ENCODE measurements at places on chromosomes 2 and 18.

GRCh38 chr2:160224060-160224459 lies 24.0 kb upstream of the ITGB6 start:
- H3K4me1 ChIP-seq, result no peaks in the 10 kb centered on the region
- H3K4me3 ChIP-seq, result no peak overlapping the region
- no peak overlapping the region for H3K27ac ChIP-seq
- H3K36me3 ChIP-seq, result no peaks in the 10 kb centered on the region

GRCh38 chr2:150887926-150888325 lies 373.7 kb downstream of the RBM43 start:
- H3K27ac ChIP-seq, result no peak overlapping the region
- DNase-seq, result no peak
- H3K4me1 ChIP-seq, result no peaks in the 10 kb centered on the region
- H3K36me3 ChIP-seq, result no peaks in the 10 kb centered on the region

GRCh38 chr2:219457784-219458369 lies 23.2 kb downstream of the SPEG start:
- DNase-seq, result no peak
- no peak overlapping the region for H3K27ac ChIP-seq
- H3K36me3 ChIP-seq, result no peaks in the 10 kb centered on the region
- peaks cover 27% of the 10 kb centered on the region for H3K27me3 ChIP-seq
- no peaks in the 10 kb centered on the region for H3K4me1 ChIP-seq
- H3K4me3 ChIP-seq, result no peak overlapping the region

- no peak overlapping the region for H3K4me3 ChIP-seq
- H3K27ac ChIP-seq, result no peak overlapping the region
- no peaks in the 10 kb centered on the region for H3K27me3 ChIP-seq
- H3K36me3 ChIP-seq, result peaks cover 85% of the 10 kb centered on the region
- peaks cover 3% of the 10 kb centered on the region for H3K4me1 ChIP-seq
Measured at GRCh38 chr2:86211033-86211795, 12.0 kb downstream of the MRPL35 start.

- no peaks in the 10 kb centered on the region for H3K36me3 ChIP-seq
- no peak overlapping the region for H3K4me3 ChIP-seq
- H3K4me1 ChIP-seq, result no peaks in the 10 kb centered on the region
- no peaks in the 10 kb centered on the region for H3K27me3 ChIP-seq
- no peak for DNase-seq
Measured at GRCh38 chr2:227179988-227180685, 15.7 kb downstream of the COL4A3 start.

DNA sequence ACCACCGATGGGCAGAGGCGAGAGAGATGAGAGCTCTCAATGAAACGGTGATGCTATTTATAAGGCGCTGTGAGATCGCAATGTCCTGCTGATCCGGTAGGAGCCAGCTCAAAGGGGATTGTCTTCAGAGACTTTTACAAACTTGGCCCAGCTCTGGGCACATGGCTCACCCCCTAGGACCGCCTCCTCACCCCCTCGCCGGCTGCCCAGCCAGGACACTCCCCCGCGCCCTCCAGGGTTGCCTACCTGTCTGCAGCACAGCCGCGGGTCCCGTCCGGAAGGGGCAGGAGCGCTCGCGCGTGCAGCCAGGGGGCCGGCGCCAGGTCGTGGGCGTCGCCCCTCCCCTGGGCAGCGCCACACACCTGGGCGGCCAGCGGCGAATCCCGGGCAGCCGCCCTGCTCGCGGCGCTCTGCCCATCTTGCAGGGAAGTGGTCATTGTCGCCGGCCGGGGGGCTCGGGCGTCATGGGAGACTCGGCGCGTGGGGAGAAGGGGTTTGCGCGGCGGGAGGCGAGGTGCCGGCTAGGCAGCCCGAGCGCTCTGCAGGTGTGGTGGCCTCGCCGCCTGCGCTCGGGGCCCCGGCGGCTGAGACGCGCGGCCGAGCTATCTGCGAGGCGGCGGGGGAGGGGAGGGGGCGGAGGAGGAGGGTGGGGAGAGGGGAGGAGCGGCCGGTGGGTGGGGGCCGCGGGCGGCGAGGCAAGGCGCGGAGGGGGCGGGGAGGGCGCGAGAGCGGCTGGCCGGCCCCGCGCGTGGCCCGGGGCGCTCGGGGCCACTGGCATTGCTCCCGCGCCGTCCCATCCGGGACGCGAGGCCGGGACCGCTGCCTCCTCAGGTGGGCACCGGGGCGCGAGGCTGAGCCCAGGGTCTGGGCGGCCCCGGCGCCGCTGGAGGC lies at the start of gene GRB14:
GRB14 (minus strand) TSS at position 610 of the 891 bp plus-strand sequence; CDS start at position 437, 173 bp downstream.
- peak within 1 kb of the TSS; percentile 1 for H3K27ac ChIP-seq
- peak within 1 kb of the TSS; percentile 59 for H3K4me3 ChIP-seq
- H3K36me3 ChIP-seq, result no peaks in the 10 kb centered on the region
- no peaks in the 10 kb centered on the region for H3K27me3 ChIP-seq
- no peak for DNase-seq
- peaks cover 27% of the 10 kb centered on the region for H3K4me1 ChIP-seq

- H3K4me3 ChIP-seq, result no peak overlapping the region
- H3K27me3 ChIP-seq, result no peaks in the 10 kb centered on the region
- DNase-seq, result no peak
- H3K36me3 ChIP-seq, result no peaks in the 10 kb centered on the region
- no peak overlapping the region for H3K27ac ChIP-seq
Measured at GRCh38 chr2:15920696-15921095, 19.7 kb upstream of the MYCN start.

- no peak for DNase-seq
- H3K36me3 ChIP-seq, result peaks cover 13% of the 10 kb centered on the region
- no peaks in the 10 kb centered on the region for H3K27me3 ChIP-seq
- no peak overlapping the region for H3K27ac ChIP-seq
- H3K4me1 ChIP-seq, result no peaks in the 10 kb centered on the region
Measured at GRCh38 chr18:26335156-26335555, 108.9 kb downstream of the TAF4B start.

GRCh38 chr2:25814681-25815080 lies 63.6 kb downstream of the ASXL2 start:
- no peak overlapping the region for H3K27ac ChIP-seq
- no peaks in the 10 kb centered on the region for H3K27me3 ChIP-seq
- DNase-seq, result no peak
- no peak overlapping the region for H3K4me3 ChIP-seq
- no peaks in the 10 kb centered on the region for H3K36me3 ChIP-seq

DNA sequence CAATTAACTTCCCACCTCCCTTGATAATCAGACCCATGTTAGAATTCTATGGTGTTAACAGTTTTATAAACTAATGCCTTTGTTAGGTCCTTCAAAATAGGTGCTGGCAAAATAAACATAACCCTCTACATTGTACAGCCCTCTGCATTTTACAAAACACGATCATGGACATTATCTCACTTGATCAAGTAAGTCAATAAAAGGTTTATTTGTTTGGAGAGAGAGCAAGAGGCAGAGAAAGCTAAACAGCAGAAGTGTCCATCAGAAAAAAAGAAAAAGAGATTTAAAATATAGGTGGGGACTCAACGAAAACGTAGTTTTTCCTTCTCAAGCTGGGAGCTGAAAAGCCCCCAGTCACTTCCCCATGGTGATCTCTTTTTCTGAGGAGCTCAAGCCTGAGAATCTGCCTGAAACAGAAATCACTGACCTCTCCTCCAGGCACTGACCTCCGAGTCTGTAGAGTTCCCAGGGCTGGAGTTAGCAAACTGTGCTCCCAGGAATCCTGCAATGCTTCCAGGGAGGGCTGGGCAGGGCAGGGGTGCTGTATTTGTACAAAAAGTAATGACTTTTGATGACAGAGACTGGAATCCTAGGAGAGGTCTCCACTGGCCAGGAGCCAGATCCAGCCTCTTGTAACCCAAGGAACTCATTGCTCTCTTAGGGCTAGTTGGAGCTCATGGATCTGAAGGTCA lies 137.8 kb upstream of the KLHL29 start:
- no peak overlapping the region for H3K27ac ChIP-seq
- H3K4me3 ChIP-seq, result no peak overlapping the region
- H3K27me3 ChIP-seq, result no peaks in the 10 kb centered on the region
- DNase-seq, result no peak

DNA sequence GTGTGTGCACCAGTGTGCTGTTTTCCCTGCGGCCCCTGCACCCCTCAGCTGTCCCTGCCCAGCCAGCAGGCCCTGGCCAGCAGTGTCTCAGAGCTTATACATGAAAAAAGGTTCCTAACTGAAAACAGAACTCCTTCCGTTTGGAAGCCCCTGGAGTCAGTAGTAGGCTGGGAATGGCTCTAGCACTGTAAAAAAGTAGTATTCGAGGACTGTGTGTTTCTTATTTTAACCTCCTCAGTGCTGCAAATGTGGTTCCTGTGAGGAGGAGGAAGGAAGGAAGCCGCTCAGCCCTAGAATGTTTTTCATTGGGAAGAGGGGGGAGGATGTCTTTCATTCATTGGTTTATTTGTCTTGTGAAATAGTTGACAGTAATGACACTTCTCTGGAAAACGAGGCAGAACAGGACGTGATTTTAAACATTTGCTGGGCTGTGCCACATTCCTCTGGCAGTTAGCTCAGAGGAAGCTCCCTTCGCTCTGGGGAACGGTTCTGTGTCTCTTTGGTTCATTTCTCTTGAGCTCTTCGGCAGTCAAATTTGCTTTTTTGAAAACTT lies 103.5 kb downstream of the SPTBN1 start:
- H3K4me3 ChIP-seq, result peak overlapping the region; percentile 69
- DNase-seq, result no peak
- H3K27me3 ChIP-seq, result no peaks in the 10 kb centered on the region

DNA sequence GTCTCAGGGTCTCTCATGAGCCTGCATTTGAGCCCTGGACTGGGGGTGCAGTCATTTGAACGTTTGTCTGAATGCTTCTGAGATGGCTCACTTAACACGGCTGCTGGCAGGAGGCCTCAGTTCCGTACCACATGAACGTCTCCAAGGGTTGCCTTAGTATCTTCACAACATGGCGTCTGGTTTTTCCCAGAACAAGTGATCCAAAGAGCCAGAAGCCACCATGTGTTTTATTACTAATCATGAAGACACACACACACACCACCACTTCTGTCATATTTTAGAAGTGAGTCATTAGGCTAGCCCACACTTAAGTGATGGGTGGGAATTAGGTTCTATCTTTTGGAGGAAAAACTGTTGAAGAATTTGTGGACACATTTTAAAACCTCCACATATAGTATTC lies 15.0 kb upstream of the MYO1B start:
- DNase-seq, result no peak
- H3K4me3 ChIP-seq, result no peak overlapping the region
- H3K36me3 ChIP-seq, result no peaks in the 10 kb centered on the region
- H3K27ac ChIP-seq, result no peak overlapping the region
- peaks cover 18% of the 10 kb centered on the region for H3K4me1 ChIP-seq

DNA sequence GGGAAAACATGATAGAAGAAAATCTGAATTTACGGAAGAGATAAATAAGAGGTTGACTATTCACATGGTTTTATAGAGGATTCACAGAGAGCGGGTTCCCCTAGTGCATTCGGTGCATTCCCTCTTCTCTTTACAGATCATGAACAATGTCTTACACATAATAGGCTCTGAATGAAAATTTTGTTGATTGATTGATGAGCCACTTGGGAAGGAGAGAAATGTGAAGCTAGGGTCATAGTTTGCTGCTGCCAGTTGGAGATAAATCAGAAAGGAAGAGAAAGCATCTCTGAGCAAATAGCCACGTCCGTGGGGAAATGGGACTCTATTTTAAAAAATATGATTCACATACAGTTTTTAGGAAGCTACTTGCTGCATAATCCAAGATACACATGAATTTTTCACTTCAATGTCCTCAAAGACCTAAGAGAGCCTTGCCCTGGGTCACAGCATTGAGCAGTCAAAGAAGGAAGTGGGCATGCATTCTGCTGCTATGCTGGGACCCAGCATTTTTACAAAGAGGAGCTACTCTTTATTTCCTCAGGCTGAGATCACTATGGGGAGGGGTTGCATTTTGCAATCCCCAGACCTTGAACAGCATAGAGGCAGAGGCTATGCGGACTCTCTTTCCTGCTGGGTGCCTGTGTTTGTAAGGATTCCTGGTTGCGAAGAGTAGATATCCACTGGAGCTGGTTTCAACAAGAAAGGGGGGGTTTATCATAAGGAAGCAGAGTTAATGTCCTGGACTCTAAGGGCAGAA lies 395.3 kb downstream of the TSN start:
- no peak overlapping the region for H3K4me3 ChIP-seq
- no peaks in the 10 kb centered on the region for H3K36me3 ChIP-seq
- no peaks in the 10 kb centered on the region for H3K27me3 ChIP-seq
- H3K27ac ChIP-seq, result no peak overlapping the region
- no peak for DNase-seq
- no peaks in the 10 kb centered on the region for H3K4me1 ChIP-seq

DNA sequence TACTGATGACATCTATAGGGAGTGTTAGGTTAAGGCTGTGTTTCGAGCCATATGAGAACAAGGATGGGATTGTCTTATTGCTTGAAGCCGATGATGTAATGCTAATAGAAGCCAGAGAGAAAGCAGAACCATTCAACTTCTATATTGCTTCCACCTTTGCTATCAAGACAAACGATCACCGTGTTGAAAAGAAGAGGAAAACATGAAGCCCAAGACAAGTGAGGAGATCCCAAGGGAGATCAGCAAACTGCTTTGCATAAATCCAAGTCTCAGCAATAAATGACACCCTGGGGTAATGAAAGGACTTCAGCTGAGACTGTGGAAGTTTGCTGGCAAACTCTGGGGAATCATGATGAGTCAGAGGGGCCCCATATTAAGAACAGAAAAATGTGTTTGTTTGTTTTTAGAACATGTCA lies 206.2 kb downstream of the NCKAP5 start:
- H3K27ac ChIP-seq, result no peak overlapping the region
- no peak overlapping the region for H3K4me3 ChIP-seq
- no peaks in the 10 kb centered on the region for H3K36me3 ChIP-seq
- H3K4me1 ChIP-seq, result no peaks in the 10 kb centered on the region
- no peaks in the 10 kb centered on the region for H3K27me3 ChIP-seq
- no peak for DNase-seq

GRCh38 chr18:63970809-63971205 lies 926 bp downstream of the SERPINB8 start:
- H3K27me3 ChIP-seq, result no peaks in the 10 kb centered on the region
- H3K4me1 ChIP-seq, result no peaks in the 10 kb centered on the region
- peak overlapping the region; percentile 80 for H3K4me3 ChIP-seq
- peak; percentile 23 for DNase-seq
- H3K27ac ChIP-seq, result peak overlapping the region; percentile 96

DNA sequence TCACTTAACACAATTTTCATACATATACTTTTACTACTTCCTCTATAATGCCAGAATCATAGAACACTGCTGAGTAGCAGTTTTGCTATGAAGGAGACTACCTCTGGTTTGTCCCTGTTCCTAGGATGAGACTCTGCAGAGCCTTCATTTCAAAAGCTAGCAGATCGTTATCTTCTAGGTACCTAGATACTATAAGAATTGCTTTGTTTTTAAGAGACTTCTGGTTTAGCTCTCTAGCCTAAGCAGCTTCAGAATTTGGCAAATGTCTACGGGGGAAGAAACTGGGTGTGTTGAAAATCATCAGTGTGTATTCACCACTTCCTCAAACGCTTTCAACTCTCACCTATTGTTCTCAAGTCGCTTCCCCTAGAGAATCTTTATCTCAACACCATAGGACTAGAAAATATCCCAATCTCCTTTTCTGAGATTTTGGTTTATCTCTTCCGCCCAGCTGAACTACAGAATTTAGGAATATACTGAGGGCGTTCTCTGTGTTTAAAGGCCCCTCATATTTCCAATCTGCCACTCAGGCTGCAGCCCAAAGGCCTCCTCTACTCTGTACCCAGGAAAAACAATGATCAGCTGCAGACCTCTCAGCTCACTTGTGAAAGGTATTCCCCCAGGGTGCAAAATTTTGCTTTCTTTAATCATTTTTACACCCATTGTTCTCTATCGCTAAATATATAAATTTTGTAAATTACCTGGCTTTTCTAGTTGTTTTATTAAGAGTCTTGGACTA lies 28.7 kb downstream of the SMAD2 start:
- H3K4me3 ChIP-seq, result no peak overlapping the region
- peaks cover 9% of the 10 kb centered on the region for H3K36me3 ChIP-seq
- peaks cover 5% of the 10 kb centered on the region for H3K4me1 ChIP-seq
- H3K27ac ChIP-seq, result no peak overlapping the region
- no peak for DNase-seq
